ENCODE measurements at places on chromosomes 6 and 20. TPM values are rescaled to one million over a fixed set of nuclear protein-coding genes. Genes with fewer than 3 reads are reported as not detected.

The PROKR2 gene
- not detected for total RNA-seq

- no peak for DNase-seq
Observed at GRCh38 chr6:14827354-14827753, 418.5 kb upstream of the JARID2 start.

DNA sequence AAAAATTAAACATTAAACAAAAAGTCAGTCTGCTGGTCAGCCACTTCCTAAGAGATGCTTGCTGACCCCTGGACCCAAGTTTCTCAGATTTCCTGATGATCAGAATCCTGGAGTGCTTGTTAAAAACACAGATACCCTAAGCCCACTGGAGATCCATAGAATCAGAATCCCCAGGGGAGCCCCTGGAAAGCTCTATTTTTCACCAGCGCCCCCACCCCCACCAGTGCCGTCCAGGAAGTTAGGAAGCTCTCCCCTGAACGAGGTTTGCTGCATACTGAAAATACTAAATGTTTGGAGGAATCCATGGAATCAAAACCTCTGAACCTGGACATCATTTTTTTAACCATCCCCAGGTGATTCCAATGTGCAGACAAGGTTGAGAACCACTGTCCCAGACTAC, 69.2 kb downstream of the BFSP1 start:
- no peak for DNase-seq

GRCh38 chr6:44511126-44511525, 123.6 kb downstream of the CDC5L start:
- no peak for DNase-seq

- no peak for DNase-seq
Observed at GRCh38 chr6:6847591-6847990, 259.1 kb downstream of the LY86 start.

- DNase-seq: no peak
Observed at GRCh38 chr6:14288910-14289309, 171.3 kb downstream of the CD83 start.

The MYCT1 gene
- 5.4 TPM for total RNA-seq

GRCh38 chr6:134117409-134117808, 65.0 kb upstream of the SLC2A12 start:
- no peak for DNase-seq

The HEBP2 gene
- total RNA-seq: 78.2 TPM

DNA sequence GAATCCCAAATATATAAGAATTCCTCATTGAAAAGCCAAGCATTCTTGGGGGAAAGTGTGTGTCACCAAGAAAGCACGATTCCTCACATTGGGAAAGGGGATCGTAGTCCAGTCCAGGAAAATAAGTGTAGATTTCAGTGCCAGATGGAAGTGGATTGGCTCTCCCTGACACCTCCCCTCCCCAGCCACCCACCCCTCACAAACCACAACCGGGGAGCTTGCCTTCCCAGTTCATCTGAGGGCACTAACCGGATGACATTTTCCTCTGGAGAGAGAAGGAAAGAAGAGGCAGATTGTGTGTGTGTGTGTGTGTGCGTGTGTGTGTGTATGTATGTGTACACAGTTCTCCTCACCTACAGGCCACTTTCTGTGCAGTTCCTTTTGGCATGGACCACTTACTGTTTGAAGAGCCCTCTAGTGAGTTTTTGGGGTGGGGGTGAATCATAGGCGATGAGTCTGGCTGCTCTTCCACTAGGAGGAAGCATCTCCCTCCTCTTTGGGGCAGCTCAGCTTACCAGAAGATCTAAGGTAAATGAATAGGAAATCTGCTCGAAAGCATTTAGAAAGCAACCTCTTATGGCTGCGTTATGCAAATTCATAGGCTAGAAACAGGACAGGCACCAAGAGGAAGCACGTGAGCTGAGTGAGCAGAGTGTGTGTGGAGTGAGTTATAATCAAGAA, 20.8 kb downstream of the DAAM2 start:
- DNase-seq: no peak
